Effector CD4-positive, alpha-beta T cell (primary cell): ENCODE measurements at places on chromosomes 2 and 18.

- DNase-seq = no peak
Measured at GRCh38 chr2:66573416-66573815, 138.5 kb downstream of the MEIS1 start.

- no peak for DNase-seq
Measured at GRCh38 chr2:163779970-163780597, 44.3 kb upstream of the FIGN start.

GRCh38 chr2:23292024-23292423, 93.0 kb upstream of the KLHL29 start:
- DNase-seq = no peak

DNA sequence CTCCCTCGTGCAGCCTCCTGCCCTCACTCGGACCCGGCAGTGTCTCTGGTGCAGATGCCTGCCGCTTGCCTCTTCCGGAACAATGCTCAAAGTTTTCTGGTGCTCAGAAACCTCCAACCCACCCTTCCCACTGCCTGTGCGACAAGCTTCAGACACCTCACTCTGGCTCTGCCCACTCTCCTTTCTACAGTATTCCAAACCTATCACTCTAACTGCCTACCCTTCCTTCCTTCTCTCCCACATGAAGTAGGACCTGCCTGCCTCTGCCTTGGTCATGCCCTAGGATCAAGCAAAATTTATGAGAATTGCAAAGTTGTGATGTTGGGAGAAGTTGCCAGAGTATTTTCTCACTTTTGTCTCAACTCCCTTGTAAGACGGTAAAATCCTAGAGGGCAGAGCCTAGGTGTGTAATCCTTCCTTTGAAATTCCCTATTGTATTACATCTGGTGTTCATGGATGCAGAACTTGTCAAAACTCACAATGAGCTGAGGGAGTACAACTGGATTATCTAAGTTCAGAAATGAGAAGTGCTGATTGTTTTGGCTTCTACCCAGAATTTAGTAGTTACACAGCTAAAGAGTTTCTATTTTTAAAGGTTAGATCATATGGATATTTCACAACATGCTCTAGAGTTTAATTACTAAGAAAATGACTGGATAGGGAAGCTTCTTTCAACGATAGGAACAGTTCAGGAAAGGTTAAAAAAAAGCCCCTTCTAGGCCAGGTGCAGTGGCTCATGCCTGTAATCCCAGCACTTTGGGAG, 7.2 kb downstream of the NPC1 start:
- DNase-seq = no peak

GRCh38 chr2:109372614-109373013, 241.2 kb downstream of the SEPTIN10 start:
- no peak for DNase-seq
